ENCODE measurements at places on chromosomes 6 and 20.

GRCh38 chr20:45948742-45949541 lies 14.5 kb downstream of the PCIF1 start:
- DNase-seq = no peak

DNA sequence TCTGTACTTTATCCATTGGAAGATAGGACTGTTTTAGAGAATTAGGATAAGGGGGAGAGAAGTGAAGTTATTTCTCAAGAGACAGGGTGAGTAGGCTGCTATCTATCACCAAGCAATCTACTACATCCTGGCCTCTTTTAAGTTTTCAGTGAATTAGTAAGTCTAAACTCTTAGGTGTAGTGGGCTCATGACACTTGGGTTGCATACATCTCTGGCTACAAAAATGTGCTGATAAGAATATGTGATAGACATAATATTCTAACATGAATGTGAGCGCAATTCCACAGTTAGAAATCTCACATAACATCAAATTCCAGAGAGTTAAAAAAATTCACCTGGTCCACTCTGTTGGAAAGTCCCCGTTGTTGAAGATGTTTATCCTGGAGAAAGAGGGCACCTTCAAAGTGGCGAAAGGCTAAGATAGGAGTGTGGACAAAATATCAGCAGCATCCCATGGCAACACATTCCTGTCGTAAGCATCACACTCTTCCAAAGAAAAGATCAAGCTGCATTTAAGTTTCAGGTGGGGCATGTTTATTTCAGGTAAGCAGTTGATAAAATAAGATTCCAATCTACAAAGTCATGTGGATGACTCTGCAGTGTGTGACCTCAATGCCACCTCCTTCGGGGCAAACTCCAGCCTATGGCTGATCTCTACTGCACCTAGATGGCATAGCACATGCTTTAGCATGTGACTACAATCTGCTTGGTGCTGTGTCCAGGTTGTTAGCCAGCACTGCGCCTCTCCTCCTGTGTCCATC lies 111.7 kb upstream of the NEDD9 start:
- no peak for DNase-seq

GRCh38 chr6:106117579-106117978 lies 31.4 kb downstream of the PRDM1 start:
- DNase-seq = no peak

DNA sequence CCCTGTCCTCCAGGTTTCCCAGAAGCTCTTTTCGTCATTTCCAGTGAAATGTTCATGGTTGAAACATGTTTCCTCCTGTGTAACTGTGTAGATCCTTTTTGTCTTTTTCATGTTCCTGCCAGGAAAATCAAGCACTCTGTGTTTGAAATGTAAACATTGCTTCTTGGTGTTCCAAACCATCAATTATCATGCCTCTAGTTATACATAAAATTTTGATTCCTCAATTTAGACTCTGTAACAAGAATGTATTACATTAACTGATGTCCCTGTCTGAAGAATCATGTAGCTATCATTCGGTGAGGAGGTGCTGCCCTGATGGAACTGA lies 546.3 kb upstream of the CITED2 start:
- no peak for DNase-seq

- no peak for DNase-seq
Observed at GRCh38 chr6:149041953-149042352, 275.6 kb upstream of the TAB2 start.

DNA sequence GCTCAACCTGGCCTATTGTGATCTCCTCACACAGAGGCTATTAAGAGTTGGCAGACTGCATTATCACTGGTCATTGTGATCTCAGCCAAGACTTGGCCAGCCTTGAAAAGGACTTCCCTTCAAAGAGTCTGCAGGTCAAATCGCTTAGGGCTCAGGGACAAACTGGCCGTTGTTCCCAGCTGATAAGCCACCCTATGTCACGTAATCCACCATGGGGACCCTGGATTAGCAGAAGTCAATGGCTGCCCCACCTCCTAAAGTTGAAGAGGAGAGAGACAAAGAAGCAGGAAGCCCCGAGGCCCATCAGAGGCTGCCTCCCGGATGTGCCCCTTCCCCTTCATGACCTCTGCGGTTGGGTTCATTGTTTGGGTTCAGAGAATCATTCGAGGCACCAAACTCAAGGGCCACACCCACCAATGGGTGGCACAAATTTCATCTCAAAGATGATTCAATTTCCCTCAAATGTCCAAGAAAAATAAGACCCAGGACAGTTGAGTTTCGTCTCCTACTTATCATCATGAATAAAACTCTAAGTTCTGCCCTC lies 56.6 kb downstream of the BPIFB1 start:
- DNase-seq = no peak

All from glutamatergic neuron (in vitro differentiated cells).